ENCODE measurements at places on chromosomes 6 and 20.

DNA sequence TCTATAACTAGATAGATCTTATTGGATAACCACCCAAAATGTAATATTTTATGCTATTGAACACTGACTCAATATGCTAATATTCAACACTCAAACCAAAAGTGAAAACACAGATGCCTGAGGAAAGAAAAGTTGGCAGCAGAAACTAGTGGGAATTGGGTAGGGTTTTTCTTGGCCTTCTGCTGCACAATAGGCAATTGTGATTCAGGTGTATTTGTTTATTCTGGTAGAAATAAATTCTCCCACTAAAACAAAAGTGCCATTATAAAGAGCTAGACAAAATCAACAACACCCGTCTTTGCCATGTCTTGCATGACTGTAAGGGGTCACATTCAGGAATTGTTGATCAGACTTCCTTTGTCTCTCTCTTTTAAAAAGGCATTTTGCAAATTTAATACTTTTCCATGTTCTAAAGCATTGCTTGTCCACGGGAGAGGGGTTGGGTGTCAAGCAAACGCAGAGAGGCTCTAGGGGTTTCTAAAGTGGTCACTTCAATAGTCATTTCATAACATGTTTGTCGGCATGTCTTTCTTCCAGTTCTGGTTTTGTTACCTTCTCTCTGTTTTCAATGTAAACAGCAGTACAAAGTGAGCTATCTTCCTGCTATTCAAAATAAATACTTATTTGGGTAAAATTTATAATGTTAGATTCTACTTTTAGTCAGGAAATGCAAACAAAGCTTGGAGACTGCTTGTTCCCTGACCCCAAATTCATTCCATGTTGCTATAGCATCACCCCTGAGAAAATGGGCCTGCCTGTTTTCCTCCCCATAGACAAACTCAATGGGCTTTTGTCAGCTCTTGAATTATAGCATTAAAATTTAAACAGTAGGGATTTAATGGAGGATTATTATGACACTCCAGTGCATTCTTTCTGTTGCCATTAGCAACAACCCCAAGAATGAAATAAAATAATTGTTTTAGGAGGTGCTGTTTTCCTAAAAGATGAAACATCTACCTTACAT is 217.0 kb upstream of the CCN2 start:
- DNase-seq: no peak

- peak; percentile 36 for DNase-seq
Measured at GRCh38 chr6:38638941-38639497, 710 bp downstream of the BTBD9 start.

DNA sequence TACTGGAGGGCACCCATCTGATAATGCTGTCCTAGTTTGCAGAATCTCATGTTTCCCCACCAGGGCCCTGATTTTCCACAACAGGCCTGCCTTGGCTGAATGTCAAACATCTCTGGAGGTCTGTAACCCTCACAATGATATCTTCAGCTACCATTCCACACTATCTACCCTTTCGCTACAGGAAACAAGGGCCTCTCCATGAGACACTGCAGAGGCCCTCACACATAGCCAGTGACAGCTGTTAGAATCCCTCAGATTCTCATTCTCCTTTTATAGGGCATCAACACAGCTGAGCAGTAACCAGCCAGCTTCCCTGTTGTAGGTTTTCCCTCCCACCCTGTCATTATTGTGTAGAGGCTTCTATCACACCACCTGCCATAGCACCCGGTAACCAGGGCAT is 29.6 kb upstream of the MICB start:
- no peak for DNase-seq

- no peak for DNase-seq
Measured at GRCh38 chr20:58192065-58192464, 36.4 kb downstream of the ANKRD60 start.

GRCh38 chr6:14981960-14982359 is 263.9 kb upstream of the JARID2 start:
- DNase-seq: no peak

- no peak for DNase-seq
Measured at GRCh38 chr20:59221707-59222252, 58.2 kb downstream of the ZNF831 start.

DNA sequence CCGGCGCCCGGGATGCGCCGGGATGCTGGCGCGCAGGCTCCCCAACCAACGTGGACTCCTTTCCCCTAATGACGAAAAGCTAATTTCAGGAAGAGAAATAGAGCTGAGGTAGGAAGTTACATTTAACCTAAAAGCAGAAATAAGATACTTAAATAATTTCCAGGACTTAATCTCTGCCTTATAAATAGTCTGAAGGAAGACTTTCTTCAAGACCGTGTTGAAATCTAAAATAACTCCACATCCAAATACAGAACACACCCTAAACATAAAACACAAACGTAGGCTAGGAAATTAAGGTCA is 1.3 kb downstream of the ASF1A start:
- no peak for DNase-seq

GRCh38 chr6:89952686-89953085 is 58.4 kb downstream of the GJA10 start:
- DNase-seq: no peak

GRCh38 chr20:32580970-32581838 is 3.9 kb downstream of the NOL4L start:
- DNase-seq: no peak

GRCh38 chr20:33224399-33224798 is 7.2 kb downstream of the BPIFA3 start:
- no peak for DNase-seq

- DNase-seq: peak; percentile 19
Measured at GRCh38 chr6:88220493-88220892, 54.3 kb upstream of the CNR1 start.

GRCh38 chr6:166251655-166252054 is 56.5 kb downstream of the PRR18 start:
- no peak for DNase-seq

DNA sequence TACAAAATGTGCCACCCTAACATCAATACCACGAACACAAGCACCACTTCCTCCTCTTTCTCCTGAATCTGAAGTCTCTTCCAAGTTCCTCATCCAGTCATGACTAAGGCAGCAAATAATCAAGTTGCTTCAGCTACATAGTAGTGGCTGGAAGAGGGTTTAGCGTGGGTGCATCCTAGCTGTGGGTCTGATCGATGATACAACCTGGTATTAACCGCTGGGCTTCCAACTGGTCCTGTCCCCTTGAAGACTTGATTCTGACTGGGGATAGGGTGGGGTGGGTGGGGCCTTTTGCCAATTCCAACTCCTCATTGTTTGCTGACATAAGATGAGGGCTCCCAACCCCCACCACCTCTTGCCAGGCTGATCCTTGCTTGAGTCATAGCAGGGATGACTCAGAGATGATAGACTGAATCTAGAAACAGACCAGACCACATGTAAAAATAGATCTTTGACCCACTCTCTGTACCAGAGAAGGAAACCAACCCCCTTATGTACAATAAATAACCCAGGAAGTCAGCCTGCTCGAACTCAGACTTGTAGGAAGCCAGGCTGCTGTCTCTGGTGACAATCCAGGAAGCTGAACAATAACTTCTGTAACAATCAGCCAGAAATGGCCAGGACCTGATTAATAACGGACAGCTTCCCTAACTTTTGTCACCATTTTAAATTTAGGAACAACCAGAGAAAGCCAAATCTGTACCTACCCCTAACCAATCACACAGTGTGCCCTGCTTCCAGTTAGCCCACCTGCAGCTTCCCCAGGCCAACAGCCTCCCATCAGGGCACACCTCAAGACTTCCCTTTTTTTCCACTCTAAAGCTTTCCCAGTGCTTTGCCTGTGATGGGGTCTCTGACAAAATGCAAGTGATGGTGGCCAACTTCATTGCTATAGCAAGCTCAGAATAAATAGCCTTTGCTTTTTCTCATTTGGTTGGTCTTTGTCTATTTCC is 68.9 kb upstream of the FAM184A start:
- DNase-seq: peak; percentile 91

- peak; percentile 25 for DNase-seq
Measured at GRCh38 chr6:167153521-167153959, 4.2 kb downstream of the GPR31 start.

DNA sequence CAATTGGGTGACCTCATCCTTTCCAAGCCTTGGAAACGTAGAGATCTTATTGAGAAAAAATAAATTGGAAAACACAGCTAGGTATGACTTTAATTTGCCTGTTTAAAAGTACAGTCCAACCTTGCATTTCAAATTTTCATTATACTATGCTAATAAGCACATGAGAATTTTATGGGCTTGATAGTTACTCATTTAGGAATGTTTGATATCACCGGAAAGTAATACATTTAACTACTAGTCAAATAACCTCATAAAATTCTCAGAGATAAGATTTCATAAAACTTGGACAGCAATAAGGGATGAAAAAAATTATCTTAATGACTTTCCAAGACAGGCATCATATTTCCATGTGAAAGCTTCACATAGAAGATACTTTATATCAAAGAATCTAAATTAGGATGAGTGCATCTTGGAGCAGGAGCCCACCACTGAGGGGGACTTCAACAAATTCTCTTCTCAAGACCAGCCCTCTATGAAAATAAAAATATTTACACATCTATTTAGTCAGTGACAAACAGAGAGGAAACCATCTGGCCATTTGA is 236.3 kb downstream of the EPHA7 start:
- no peak for DNase-seq

GRCh38 chr6:163962627-163963117 is 548.2 kb downstream of the QKI start:
- no peak for DNase-seq

- peak; percentile 1 for DNase-seq
Measured at GRCh38 chr20:8361006-8361652, 229.1 kb downstream of the PLCB1 start.

GRCh38 chr6:158923805-158924498 is 76.0 kb downstream of the RSPH3 start:
- DNase-seq: no peak

DNA sequence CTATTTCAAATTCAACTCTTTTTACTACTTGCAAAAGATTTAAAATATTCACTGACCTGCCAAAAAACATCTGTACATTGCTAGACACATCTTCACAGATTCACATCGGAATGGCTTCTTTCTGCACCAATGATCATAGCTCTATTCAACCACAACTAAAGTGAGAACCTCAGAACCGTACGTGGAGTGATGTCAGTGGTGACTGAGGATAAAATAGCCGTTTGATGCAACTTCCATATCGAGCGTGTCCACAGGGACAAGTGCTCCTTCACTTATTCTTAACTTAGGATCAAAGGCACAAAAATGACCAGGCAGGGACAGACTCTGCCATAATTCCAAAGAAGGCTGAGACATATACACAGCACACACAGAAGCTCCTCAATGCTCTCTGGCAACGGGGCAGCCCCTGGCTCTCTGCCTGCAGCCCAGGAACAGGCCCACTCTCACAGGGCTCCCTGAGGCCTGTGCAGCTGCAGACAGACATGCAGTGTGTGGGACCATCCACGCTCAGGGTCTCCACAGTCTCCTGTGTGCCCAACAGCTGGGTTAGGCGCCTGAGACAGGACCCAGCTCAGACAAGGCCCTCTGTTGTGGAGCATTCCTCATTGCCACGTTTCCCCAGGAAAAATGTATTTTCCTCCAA is 22.8 kb downstream of the FYN start:
- no peak for DNase-seq

GRCh38 chr6:89978749-89979145 is 84.5 kb downstream of the GJA10 start:
- DNase-seq: no peak

DNA sequence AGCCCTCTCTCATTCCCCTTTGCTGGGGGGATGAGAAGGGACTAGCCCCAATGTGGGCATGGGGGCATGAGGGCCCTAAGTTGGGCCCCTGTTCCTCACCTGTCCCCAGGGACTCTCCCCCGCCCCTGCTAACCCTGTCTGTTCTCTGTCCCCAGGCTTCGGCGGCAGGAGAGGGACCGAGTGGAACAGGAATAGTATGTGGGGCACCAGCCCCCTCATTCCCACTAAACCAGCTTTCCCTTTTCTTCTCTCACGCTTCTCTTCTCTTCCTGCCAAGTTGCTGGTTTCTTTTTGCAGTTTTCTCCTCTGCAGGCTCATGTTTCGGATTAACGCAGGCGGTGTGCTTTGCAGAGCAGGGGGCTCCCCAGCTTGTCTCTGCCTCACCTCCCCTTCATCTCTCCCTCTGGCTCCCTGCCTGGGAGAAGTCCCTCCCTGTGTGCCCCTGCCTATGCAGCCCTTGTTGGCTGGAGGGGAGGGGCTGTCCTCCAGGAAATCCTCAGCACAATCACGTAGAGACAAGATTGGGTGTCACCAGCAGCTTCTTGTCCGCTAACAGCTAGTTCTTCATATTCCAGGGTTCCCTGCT is 7.9 kb downstream of the TMEM63B start:
- no peak for DNase-seq

GRCh38 chr20:24806705-24807676 is 142.1 kb upstream of the CST7 start:
- no peak for DNase-seq

GRCh38 chr6:116456106-116456505 is 5.1 kb upstream of the CALHM6 start:
- DNase-seq: no peak

DNA sequence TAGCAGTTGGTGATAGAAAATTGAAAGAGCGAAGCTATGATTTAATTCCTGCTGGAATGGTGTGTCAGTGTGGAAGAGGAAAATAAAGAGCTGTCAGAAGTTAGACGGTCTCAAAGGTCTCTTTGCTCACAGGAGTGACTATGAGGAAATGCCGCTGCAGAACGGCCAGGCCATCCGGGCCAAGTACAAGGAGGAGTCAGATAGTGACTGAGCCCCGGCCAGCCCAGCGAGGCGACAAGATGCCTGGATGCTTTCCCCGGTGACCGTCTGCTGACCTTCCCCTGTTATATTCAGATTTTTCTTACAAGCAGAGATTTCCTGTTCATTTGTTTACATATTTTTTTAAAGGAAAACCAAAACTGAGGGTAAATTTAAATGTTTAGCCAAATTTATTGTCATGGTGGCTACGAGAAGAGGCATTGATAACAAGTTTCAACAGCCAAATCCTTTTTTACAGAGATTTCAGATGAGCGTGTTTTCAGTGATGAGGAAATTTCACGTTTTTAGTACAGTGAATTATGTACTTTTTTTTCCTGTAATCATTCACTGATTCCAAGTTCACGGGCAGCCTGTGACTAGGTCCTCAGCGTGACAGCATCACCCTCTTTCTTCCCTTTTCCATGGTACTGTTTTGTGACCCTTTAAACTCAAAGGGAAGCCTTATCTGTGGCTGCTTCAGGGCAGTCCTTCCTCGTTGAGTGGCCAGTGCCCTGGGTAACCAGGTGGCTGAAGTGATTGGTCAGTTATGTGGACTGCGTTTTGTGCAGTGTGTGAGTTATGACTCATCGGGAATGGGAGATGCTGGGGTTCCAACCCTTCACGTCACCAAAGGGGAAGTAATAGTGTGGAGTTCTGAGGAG is 12.6 kb downstream of the DYNLT1 start:
- peak; percentile 88 for DNase-seq

DNA sequence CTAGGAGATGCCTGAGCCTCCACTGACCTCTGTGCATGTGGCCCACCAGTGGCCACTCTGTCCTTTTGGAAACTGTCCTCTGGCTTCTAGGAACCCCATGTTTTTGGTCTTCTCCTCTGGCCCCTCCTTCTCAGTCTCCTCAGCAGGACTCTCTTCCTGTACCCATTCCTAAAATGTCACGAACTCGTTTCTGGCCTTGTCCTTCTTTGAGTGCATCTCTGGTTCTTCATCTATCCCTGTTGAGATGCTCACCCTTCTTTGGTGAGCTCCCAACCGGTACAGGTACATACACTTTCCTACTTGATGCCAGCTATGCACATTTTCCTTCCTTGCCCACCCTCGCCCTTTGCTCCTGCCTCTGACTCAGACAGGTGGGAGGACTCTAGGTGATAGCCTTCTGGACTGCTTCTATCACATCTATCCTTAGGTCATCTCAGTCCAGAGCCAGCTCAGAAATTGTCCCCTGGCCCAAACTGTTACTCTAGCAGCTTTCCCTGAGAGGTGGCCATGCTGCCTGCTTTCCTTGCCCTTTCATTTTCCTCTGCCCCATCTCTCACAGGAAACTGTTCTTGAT is 14.8 kb upstream of the NNAT start:
- no peak for DNase-seq
